ENCODE measurements at places on chromosomes 2 and 18. TPM values are rescaled to one million over a fixed set of nuclear protein-coding genes. Genes with fewer than 3 reads are reported as not detected.

PCBP1 gene
- 30.6 TPM for total RNA-seq

FBXO48 gene
- total RNA-seq = 0.82 TPM

DUSP19 gene
- total RNA-seq = 14.7 TPM

DNA sequence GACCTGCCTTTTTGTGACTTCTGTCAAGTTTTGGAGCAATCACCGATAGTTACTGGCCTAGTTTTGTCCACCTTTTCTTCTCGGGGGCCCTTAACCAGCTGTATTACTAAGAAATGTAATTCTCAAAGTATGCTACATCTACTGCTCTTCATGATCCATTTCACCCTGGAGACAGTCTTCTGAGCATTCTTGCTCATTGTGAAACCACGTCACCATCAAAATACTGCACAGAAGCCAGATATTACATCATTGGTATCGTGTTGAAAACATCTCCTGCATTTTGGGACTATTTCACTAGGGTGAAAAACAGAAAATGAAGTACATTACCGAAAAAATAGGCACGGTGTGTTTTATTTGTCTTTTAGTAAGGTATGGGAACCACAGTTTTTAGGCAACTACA, 11.7 kb downstream of the LYPD6B start:
- DNase-seq = no peak

DNA sequence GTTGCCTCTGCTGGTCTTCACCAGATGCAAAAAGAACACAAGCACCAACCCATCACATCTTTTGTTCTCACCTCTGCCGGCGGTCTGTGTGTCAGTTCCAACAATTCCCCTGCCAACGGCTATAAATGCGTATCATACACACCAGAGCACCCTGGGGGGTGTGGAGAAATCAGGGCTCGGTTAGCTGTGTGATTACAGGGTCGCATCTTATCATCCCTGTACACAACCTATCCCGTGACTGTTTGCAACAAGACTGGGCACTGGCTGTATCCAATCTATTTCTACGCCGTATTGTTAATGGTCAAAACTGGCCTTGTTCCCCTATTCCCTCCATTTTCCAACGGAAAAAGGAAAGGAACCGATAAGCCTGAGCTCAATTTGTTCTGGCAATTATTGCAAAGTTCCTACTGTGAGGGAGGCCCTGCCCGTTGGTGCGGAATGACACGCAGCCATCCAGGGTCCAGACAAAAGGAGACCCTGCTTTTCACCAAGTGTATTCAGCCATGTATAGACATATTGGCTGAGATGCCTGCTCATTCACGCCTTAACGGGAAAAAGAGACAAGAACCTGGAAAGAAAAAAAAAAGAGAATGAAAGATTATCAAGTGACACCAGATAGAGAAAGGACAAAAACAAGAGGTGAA, 136.9 kb downstream of the CDH20 start:
- DNase-seq = no peak

DNA sequence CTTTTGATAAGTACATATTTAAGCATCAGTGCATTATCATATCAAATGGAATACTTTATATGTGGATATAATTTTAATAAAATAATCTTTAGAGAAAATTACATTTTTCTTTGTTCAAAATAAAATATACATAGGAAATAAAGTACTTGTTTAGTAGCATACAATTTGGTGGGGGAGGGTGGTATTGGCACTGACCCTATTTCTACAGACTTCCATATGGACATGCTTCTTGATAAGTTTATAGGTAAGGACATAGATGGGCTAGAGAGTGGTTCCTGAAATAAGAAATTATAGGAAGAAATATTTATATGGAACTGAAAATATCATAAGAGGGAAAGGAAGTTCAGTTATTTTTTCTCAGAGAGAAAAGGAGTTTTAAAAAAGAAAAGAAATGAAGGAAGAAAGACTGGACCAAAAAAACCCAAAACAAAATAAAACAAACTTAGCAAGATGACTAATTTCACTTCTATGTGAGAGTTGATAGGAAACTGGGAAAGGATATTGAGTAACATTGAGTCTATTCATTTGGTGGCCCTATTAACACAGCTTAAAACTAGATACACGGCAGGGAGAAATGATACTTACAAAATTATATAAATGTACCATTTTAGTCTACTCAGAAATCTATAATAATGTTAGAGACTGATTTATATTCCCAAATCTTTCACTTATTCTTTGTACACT, 505.9 kb downstream of the ERBB4 start:
- no peak for DNase-seq

Data from frontal cortex (tissue), 4 donors.